ENCODE measurements at places on chromosomes 2 and 18.

GRCh38 chr2:107111623-107112022 lies 225.7 kb upstream of the ST6GAL2 start:
- no peak for DNase-seq

- peak; percentile 10 for DNase-seq
Measured at GRCh38 chr2:215022418-215022817, 116.0 kb downstream of the ABCA12 start.

DNA sequence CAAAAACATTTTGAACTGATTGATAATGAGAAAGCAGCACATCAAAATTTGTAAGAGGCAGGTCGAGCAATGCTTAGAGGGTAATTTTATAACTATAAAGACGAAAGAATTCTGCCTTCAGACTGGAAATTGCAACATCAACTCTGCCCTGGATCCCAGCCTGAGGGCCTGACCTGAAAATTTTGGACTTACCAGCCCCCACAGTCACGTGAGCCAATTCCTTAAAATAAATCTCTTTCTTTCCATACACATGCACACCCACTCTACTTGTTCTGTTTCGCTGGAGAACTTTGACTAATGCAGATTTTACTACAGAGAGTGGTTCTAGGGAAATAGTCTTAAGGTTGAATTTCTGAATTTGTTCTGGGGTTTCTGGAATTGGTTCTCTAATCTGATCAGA lies 14.6 kb upstream of the ACOXL start:
- DNase-seq, result no peak

DNA sequence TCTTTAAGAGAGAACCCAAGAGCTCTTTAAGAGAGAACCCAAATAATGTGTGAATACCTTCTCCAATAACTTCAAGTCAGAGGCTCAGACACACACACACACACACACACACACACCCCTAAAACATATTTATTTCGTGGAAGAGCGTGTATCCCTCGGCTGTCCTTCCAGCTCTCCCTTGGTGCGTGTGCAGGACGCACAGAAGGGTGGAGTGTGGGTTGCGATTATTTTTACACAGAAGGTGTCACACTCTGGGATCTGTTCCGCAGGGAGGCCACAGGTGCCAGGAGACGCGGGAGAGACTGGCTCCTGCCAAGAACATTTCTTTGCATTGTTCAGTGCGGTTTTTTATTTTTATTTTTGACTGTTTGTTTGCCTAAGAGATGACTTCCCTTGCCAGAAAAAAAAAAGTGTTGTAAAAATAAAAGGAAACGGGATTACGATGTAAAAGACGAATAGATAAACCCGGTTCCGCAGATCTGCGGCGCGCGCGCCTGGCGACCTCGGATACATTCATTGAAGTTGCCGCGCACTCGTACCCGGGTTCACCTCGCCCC lies 47.3 kb upstream of the ATP6V1B1 start:
- DNase-seq, result no peak

DNA sequence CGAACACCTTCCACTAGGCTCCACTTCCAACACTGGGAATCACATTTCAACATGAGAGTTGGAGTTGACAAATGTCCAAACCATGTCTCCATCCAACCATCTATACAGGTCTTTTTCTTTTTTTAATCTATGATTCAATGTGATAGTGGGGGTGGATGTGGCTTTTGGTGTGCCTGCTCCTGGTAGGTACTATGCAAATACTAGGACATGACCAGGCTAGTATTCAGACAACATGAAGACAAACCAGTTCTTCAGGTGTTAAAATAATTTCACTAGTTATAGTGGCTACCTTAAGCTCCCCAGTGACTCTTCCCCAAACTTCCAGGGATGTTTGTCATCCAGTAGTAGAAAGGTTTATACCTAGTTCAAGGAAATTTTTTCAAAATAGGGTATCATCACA lies 387.5 kb downstream of the CDH2 start:
- no peak for DNase-seq

DNA sequence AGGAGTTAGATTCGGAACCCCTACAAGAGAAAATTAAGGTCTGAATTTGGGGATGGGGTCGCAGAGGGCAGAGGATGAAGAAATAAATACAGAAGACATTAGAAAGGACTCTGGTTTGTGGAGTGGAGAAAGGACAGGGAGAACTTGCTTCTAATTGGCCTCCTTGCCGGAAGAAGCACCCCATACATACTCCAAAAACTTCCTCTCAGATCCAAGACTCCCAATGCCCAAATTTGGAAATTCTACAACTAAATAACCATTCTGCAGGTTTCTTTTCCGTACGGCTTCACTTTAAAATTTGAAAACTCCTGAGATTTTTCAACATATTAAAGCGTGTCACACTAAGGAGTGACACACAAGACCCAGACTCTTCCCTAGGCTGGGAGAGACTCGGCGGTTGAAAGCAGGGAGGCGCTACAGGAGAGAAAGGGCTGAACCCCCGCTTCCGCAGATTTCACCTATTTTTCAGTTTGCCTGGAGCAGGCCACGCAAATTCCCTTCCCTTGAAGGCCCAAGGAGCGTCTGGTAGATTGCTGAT lies 478 bp downstream of the CLHC1 start:
- DNase-seq, result peak; percentile 54

DNA sequence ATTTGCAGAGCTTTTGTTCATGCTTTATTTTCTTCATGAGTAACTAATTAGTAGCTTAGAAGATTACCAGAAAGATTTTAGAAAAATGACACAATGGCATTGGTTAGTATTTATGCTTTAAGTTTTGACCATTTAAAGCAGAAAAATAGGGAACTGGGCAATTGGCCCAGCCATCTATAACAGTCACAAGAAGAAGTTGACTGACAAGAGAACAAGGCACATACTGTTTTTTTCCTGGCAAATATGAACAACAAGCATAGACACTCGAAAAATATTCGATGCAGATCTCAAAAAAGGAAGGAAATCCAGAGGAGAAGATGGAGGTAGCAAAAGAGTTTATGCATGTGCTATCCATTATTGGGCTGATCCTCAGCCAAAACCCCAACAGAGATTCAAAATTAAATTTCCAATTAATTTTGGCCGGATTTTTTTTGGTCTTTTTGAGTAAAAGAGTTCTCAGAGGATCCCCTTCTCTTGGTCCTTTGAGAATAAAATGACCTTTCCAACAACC lies 200.8 kb upstream of the SLC35G4 start:
- DNase-seq, result no peak
